ENCODE measurements at places on chromosomes 6 and 20.

- DNase-seq = no peak
Measured at GRCh38 chr20:62754122-62754990, 41.9 kb upstream of the MRGBP start.

- no peak for DNase-seq
Measured at GRCh38 chr20:53146201-53146891, 174.2 kb downstream of the TSHZ2 start.

DNA sequence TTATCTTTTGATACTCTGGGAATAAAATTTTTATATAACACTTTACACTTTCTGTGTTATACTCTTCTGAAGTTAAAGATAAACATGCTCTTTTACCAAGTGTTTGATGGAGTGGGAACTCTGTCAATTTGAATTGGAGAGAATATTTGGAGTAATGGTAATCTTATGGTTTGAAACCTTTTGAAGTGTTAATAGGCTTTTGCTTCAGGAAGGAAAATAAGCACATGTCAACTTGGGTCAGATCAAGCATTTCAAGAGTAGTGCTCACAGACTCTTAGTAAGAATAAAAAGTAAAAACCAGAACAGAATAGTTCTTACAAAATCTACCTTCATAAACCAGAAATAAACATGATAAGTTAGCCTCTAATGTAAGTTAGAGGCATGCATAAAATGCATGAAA is 24.4 kb upstream of the IRAK1BP1 start:
- DNase-seq = no peak

GRCh38 chr6:108156938-108157233 is 8.9 kb upstream of the NR2E1 start:
- no peak for DNase-seq

DNA sequence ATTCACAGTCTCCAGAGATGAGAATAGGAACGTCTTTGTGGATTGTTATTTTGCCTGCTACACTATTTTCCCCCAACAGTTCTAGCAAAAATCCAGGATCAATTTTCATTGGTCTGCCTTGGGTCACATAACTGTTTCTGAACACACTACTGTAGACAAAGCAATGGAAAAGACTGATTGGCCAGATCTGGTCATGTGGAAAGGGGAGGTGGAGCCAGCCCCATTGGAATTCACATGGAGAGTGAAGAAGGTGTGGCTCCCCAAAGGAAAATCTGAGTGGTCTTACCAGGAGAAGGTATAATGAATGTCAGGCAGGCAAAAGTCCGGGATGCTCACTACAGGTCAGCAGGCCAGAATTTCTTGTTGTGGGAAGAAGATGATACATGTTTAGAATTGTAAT is 9.5 kb upstream of the TP53RK start:
- no peak for DNase-seq

GRCh38 chr6:119887666-119888065 is 538.1 kb upstream of the MAN1A1 start:
- DNase-seq = no peak

GRCh38 chr6:137489046-137490005 is 4.9 kb downstream of the OLIG3 start:
- DNase-seq = no peak

DNA sequence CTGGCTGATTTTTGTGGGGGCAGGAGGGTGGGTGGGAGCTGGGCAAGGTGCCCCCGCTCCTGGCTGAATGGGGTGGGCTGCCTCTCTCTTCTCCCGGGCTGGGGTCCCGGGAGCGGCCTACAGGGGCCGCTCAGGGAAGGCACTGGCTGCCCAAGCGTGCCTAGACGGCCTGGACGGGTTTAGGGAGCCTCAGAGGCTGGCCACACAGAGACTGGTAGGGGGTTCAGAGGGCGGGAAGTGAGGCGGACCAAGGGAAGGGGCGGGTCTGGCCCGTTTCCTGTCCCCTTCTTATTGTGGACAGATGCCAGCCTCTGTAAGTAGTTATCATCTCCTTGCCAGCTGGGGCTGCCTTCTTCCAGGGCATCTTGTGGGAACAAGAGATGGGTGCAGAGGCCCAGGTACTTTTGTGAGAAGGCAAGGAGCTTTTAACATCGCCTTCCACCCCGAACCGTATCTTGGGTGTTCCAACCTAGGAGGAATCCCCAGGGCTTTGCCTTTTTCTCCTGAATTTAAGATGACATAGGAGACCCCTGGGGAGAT is 437 bp downstream of the CD40 start:
- no peak for DNase-seq

- no peak for DNase-seq
Measured at GRCh38 chr6:87241304-87241703, 81.1 kb upstream of the SMIM8 start.

- DNase-seq = no peak
Measured at GRCh38 chr6:2245877-2246863, 765 bp upstream of the GMDS start.

DNA sequence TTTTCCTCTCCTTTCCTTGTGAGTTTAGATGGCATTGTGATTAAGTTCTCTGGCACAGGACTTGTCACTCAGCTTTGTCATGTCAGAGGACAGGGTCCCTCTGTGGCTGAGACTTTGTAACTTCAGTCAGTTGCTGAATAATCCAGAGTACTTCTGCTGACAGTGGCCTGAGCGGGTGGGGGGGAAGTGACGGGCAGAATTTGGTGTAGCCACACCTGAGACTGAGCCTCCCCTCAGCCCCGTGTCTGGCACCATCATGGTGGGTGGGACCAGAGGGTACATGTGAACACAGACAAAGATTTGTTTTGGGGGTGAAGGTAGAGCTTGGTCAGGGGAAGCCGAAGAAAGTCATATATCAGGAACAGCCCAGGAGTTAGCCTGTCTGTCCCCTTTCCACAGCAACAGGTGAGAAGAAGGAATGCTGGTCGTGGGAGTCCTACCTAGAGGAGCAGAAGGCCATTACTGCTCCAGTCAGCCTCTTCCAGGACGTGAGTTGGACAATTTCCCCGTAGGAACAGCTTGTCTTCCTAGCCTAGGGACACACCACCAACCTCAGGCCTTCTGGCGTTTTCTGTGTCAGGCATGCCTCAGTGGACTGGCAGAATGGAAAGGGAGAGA is 20.9 kb downstream of the L3MBTL1 start:
- DNase-seq = no peak

GRCh38 chr6:28864326-28864923 is 59.4 kb downstream of the TRIM27 start:
- DNase-seq = no peak

GRCh38 chr6:121680058-121680457 is 244.6 kb downstream of the GJA1 start:
- no peak for DNase-seq

GRCh38 chr6:135837735-135838449 is 13.6 kb upstream of the PDE7B start:
- DNase-seq = no peak

GRCh38 chr6:137731960-137732616 is 135.0 kb upstream of the TNFAIP3 start:
- no peak for DNase-seq

GRCh38 chr20:52761867-52762266 is 210.3 kb upstream of the TSHZ2 start:
- no peak for DNase-seq

- DNase-seq = no peak
Measured at GRCh38 chr6:134173366-134173725, 120.9 kb upstream of the SLC2A12 start.

Data from stimulated activated CD4-positive, alpha-beta T cell treated with anti-CD3 and anti-CD28 coated beads, TNF-alpha, amount 100 ng/mL, for 48 hours (primary cell).